ENCODE measurements at places on chromosomes 5 and 9. TPM values are rescaled to one million over a fixed set of nuclear protein-coding genes. Genes with fewer than 3 reads are reported as not detected.

GNA14 gene
- polyA plus RNA-seq, result 2.7 TPM

CCDC127 gene
- polyA plus RNA-seq, result 6.9 TPM

ADAMTS16 gene
- polyA plus RNA-seq, result 1.2 TPM

MZB1 gene
- 1.3 TPM for polyA plus RNA-seq

IFNA21 gene
- 0.13 TPM for polyA plus RNA-seq

TAF11L3 gene
- polyA plus RNA-seq, result not detected

PRLR gene
- polyA plus RNA-seq, result 56.0 TPM

ORM2 gene
- not detected for polyA plus RNA-seq

CCL21 gene
- polyA plus RNA-seq, result 60.4 TPM

NR5A1 gene
- polyA plus RNA-seq, result 0.09 TPM

GTF2H2C gene
- polyA plus RNA-seq, result 61.1 TPM

DCAF10 gene
- 24.1 TPM for polyA plus RNA-seq

WDR5 gene
- polyA plus RNA-seq, result 30.4 TPM

CCNB1 gene
- polyA plus RNA-seq, result 40.7 TPM

HMCN2 gene
- 20.0 TPM for polyA plus RNA-seq

TAF11L10 gene
- polyA plus RNA-seq, result not detected

GGTA1 gene
- 8.8 TPM for polyA plus RNA-seq

ADGRV1 gene
- polyA plus RNA-seq, result 3.0 TPM

GLRA1 gene
- polyA plus RNA-seq, result 0.03 TPM

FBXL7 gene
- 7.2 TPM for polyA plus RNA-seq

PFN3 gene
- polyA plus RNA-seq, result not detected

CNTNAP3 gene
- 3.4 TPM for polyA plus RNA-seq

CDK7 gene
- 31.0 TPM for polyA plus RNA-seq

DAPK1 gene
- 24.9 TPM for polyA plus RNA-seq

DPYSL3 gene
- polyA plus RNA-seq, result 110 TPM

RPL12 gene
- polyA plus RNA-seq, result 3,060 TPM

SLC24A2 gene
- 0.03 TPM for polyA plus RNA-seq

PRSS3 gene
- 97.9 TPM for polyA plus RNA-seq

GRM6 gene
- polyA plus RNA-seq, result 0.70 TPM

SPATA31E1 gene
- polyA plus RNA-seq, result 0.48 TPM

DHX29 gene
- polyA plus RNA-seq, result 28.3 TPM

SPATA31D4 gene
- polyA plus RNA-seq, result not detected

ADAMTS6 gene
- polyA plus RNA-seq, result 2.3 TPM

NOXA1 gene
- 11.8 TPM for polyA plus RNA-seq

CKMT2 gene
- polyA plus RNA-seq, result 2.7 TPM

MED27 gene
- polyA plus RNA-seq, result 12.6 TPM

CEP78 gene
- polyA plus RNA-seq, result 16.4 TPM

IFNA13 gene
- polyA plus RNA-seq, result 0.12 TPM

GAPT gene
- polyA plus RNA-seq, result 0.57 TPM

PCDHB10 gene
- 2.9 TPM for polyA plus RNA-seq

HAVCR2 gene
- 2.3 TPM for polyA plus RNA-seq

DNAI1 gene
- polyA plus RNA-seq, result 0.24 TPM

DNM1 gene
- 49.0 TPM for polyA plus RNA-seq

B4GALT7 gene
- polyA plus RNA-seq, result 22.5 TPM

FOXE1 gene
- polyA plus RNA-seq, result 0.01 TPM

GBGT1 gene
- polyA plus RNA-seq, result 8.7 TPM

GABRA6 gene
- polyA plus RNA-seq, result not detected

IL33 gene
- polyA plus RNA-seq, result 16.4 TPM

PHYHD1 gene
- polyA plus RNA-seq, result 19.0 TPM

NAA35 gene
- 22.1 TPM for polyA plus RNA-seq

PITX1 gene
- 19.6 TPM for polyA plus RNA-seq

CAMK2A gene
- polyA plus RNA-seq, result 1.1 TPM
